Activated CD4-positive, alpha-beta T cell treated with anti-CD3 and anti-CD28 coated beads for 4 hours (primary cell): ENCODE measurements at places on chromosomes 12 and 14.

GRCh38 chr12:6235499-6235898 lies 35.3 kb downstream of the CD9 start:
- no peak for DNase-seq

GRCh38 chr14:68137704-68138619 lies 318.4 kb downstream of the RAD51B start:
- no peak for DNase-seq

DNA sequence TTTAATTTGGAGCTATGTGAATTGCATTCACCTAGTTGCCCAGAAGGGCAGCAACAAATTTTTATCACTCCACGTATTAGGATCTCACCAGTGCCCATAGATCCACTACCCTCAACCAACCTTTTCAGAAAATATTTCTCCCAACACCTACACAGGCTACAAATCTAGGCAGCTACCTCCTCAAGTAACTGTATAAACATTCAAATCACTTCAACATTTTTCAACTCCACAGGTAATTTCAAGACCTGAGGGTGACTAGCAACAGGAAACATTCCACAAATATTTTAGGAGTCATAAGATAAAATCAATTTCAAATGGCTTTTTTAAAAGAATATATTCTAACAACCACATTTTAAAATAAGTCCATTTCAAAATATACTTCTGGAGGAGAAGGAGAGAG lies 12.9 kb downstream of the PHLDA1 start:
- no peak for DNase-seq

DNA sequence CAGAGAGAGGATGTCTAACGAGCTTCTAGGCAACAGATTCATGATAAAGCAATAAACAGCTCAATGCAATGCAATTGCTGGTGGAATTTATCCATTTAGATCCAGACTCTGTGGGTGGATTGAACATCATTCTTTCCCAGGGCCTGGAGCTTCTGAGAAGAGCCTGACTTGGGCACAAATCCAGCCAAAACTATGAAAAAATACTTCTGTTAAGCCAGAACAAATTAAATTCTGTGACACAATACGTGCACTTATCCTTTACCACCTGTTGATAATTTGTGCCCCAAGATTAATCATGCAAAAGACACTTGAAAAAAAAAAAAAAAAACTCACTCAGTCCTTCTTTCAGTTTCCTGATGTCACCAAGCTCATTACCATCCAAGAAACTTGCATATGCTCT lies 446.0 kb upstream of the DCN start:
- DNase-seq = no peak

- DNase-seq = no peak
Measured at GRCh38 chr12:49809906-49810389, 18.3 kb downstream of the NCKAP5L start.

DNA sequence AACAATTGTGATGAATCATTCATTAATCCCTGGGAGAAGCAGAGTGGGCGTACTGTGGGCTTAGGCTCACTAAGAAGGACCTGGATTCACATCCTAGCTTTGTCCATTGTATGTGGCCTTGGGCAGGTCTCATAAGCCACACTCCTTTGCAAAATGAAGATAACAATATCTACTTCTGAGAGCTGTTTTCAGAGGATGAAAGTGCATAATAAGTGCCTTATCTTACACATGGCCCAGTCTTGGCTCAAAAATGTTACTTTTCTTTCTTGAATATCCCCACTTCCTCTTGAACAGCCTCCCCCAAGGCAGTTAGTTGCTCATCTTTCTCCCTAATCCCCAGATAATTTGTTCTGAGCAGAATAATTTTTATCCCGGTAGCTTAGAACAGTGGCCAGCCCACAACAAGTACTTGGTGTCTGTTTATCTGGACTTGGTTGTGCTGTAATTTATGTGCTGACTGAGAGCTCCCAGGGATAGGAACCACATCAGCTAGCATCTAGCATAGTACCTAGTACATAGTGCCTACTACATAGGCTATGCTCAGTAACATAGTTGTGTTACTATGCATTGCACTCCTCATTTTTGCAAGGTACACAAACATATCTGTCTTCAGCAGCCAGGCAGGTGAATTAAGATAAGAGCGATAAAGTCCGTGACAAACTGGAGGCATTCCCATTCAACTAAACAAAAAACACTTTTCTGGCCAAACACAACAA lies 61.7 kb upstream of the NUDT4 start:
- DNase-seq = no peak

- DNase-seq = no peak
Measured at GRCh38 chr14:81062816-81063215, 107.4 kb downstream of the TSHR start.

- DNase-seq = no peak
Measured at GRCh38 chr12:2332236-2332635, 279.4 kb downstream of the CACNA1C start.

GRCh38 chr14:58978343-58978742 lies 210.1 kb upstream of the DAAM1 start:
- DNase-seq = no peak

GRCh38 chr14:86787717-86788116 lies 1205.3 kb downstream of the GALC start:
- no peak for DNase-seq

DNA sequence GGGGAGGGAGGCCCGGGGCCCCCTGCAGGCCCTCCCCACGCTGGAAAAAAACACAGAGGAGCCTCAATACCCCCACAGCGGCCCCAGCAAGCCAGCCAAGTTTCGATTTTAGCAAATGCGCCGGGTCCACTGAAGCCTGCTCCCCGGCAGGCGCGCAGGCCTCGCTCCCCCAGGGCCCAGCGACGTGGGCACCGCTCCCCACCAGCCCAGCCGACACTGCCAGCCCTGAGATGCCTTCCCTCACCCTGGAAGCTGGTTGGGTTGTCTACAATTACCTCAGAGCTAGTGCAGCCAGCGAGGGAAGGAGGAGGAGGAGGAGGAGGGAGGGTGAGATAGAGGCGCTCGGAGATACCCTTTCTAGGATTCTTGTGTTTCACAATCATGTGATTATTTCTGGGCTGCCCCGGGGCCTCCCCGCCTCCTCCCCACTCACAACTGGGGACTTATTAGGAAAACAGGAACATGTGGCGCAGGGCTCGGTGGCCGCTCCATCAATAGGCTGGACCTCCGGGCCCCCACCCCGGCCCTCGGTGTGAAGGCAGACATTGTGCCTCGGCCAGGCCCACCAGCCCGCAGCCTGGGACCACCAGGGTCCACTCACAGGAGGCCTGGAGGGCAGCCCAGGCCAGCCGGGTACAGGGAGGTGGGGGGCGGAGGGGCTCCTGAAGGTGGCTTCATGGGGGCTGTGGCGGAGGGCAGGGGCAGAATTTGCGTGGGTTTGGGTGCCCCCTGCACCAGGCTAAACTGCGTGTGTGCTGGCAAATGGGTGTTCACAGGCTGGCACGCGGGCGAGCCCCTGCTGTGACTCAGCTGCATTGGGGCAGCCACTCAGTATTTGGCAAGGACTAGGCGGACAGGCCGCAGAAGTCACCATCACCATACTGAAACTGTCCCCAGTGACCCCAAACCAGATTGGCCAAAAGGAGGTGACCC lies 109.9 kb downstream of the NCOR2 start:
- DNase-seq = peak; percentile 53

DNA sequence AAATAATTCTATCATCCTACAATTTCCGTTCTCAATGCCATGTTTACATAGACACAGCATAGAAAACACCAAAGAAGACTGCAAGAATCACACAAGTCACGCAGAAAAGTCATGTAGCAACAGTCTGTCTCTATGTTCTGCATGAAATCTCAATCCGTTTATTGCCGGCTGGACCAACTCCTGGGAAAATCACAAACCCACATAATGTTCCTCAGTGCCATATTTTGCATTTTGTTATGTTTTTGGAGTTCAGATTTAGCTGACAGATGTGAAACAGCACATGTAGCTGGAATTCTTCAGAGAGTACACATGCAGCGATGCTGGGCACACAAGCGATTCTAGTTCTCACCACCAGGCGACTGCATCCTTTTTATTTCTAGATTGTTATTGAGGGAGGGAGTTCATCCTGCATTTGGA lies 193.1 kb downstream of the APAF1 start:
- no peak for DNase-seq

- DNase-seq = no peak
Measured at GRCh38 chr12:63308671-63309070, 157.7 kb upstream of the AVPR1A start.

DNA sequence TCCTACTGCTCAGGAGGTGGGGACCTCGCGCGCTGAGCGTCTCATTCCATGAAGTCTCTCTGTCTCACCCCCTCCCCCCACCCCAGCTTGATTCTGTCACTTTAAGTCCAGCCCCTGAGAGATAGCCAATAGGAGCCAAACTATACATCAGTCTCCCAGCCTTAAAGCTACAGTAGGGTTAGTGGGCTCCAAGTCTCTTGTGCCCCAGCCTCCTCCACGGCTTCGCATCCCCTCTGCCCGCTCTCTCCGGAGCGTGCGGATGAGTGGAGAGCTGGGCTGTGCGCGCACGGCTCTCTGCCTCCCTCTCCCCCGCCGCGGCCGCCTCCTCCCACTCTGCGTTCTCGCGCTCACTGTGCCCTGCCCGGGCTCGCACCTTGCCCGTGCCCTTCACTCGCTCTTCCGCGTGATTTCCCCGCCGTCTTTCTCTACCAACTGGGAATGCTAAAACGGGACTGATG lies at the start of gene ESRRB:
Gene ESRRB (plus strand): TSS at position 191 of the 458 bp plus-strand sequence. CDS start 265 bp downstream, at position 456.
- DNase-seq = no peak

DNA sequence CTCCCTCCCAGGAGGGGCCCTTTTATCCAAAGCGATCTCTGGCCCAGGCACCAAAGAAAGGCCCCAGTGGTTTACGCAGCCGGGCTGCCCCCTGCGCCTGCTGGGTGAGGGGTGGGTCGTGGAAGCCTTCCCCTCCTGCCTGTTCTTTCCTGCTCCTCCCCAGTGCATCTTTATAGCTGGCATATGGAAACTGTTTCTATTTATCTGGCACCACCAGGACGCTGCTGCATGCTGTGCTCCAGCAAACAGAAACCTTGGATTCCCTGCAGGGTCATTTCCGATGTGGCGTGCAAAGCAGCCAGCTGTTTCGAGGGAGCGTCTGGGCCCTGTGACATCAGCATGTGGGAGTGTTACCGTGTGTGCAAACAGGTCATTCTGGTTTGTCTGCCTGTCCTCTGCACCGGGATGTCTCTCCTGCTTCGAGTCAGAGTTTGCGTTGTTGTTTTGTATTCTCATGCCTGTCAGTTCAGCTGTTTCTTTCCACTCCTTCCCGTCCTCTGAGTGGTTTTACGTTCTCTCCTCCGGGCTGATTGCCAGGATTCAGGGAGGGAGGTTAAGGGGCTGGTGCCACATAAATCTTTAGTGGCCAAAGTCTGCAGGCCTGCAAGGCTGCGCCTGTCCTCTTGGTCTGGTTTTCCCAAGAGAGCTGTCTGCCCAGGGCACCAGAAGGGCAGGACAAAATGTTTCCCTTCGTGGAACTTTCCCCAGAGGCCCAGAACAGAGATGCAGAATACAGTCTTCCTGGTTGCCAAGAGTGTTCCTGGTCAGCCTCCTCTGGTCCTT lies 24.6 kb downstream of the TPCN1 start:
- no peak for DNase-seq

- no peak for DNase-seq
Measured at GRCh38 chr12:81284137-81284536, 206.3 kb downstream of the ACSS3 start.

- DNase-seq = no peak
Measured at GRCh38 chr12:11633968-11634367, 15.5 kb upstream of the ETV6 start.

DNA sequence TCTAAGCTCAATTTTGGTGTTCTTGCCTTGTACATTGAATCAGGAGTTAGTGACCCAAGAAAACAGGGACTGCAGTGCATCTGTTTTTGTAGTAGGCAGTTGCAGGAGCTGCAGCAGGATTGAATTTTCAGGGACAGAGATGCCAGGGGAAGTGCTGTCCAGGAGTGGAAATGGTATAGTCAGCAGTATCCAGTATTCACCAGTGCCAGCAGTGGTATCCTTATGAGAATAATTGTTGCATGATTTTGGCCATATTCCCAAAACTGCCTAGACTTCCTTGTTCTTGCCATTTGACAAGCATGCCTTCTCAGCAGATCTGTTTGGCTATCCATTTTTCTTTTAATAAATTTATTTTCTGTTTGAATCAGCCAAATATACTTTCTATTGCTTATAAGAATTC lies 18.6 kb upstream of the ABCD2 start:
- no peak for DNase-seq

DNA sequence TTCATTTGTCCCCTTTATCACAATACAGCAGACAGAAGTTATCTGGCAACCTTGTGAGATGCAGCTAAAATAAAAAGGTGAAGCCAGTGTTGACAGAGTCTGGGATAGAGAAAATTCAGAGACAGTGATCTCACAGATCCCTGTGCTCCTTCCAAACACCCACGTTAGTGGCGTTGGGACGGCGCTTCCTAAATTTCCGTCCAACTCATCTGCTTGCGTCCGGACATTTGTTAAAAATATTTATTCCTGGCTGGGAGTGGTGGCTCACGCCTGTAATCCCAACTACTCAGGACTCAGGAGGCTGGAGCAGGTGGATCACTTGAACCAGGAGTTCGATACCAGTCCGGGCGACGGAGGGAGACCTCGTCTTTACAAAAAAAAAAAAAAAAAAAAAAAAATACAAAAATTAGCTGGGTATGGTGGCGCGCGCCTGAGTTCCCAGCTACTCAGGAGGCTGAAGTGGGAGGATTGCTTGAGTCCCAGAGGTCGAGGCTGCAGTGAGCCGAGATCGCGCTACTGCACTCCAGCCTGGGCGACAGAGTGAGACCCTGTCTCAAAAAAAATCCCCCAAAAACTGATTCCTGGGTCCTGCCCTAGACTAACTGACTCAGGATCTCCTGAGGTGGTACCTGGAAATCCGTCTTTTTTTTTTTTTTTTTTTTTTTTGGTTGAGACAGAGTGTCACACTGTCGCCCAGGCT lies 708 bp upstream of the TCTN1 start:
- no peak for DNase-seq

DNA sequence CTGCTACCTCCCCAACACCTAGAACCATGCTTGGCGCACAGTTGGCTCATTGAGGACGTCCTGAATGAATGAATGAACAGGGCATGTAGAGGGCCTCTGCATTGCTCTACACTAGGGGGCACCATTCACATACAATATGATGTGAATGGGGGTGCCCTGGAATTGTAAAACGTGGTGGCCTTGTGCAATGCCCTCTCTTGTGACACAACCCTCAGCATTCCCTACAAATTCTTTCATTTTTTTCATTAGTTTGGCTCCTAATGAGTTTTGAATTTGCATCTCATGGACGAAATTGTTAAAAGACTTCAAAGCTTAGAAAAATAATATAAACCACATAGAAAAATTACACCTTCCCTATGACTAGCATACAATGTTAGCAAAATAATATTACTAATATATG lies 2.3 kb upstream of the DIO2 start:
- no peak for DNase-seq

GRCh38 chr12:108665608-108666202 lies 32.0 kb upstream of the SELPLG start:
- no peak for DNase-seq

- no peak for DNase-seq
Measured at GRCh38 chr14:23719225-23719985, 83.2 kb downstream of the DHRS2 start.
